RCC 7860 (cell line): ENCODE measurements at places on chromosomes 2 and 18.

DNA sequence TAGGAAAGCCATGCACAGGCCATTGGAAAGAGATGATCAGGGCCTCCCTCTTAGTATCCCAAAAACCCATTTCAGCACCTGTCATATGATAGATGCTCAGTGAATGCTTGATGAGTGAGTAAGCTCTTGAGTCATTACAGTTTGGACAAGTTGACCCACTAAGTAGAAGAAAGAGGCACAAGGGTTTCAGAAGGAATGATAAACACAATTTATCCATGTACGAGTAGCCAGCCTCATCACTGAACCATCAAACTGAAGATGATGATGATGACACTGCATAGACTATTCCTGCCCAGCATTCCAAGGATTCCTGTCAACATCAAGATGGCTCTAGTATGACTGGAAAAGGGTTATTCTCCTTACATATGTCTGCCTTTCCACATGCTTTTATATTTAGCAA is 596.0 kb downstream of the BCL11A start:
- DNase-seq = no peak

GRCh38 chr2:194332799-194333490 is 1324.1 kb upstream of the SLC39A10 start:
- no peak for DNase-seq

GRCh38 chr2:24022975-24023575 is 13.2 kb downstream of the MFSD2B start:
- DNase-seq = no peak

DNA sequence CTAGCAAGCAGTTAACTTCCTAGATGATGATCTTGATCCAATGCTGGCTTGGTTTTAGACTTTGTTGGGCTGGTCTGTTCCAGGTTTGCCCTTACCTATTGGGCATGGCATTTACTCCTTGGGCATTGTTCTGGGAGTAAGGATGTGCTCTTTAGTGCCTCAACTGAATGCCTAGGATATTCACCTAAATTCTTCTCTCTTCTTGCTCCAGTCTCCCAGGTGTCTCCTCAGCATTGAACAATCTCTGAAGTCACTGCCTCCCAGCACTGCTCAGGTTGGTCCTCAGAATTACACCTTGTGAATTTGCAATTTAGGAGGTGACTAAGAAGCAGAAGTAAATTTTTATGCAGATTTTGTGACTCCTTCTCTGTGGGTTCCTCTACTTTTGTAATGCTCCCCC is 307.7 kb upstream of the COL3A1 start:
- DNase-seq = no peak

GRCh38 chr18:1528964-1529509 is 624.4 kb downstream of the ADCYAP1 start:
- no peak for DNase-seq

DNA sequence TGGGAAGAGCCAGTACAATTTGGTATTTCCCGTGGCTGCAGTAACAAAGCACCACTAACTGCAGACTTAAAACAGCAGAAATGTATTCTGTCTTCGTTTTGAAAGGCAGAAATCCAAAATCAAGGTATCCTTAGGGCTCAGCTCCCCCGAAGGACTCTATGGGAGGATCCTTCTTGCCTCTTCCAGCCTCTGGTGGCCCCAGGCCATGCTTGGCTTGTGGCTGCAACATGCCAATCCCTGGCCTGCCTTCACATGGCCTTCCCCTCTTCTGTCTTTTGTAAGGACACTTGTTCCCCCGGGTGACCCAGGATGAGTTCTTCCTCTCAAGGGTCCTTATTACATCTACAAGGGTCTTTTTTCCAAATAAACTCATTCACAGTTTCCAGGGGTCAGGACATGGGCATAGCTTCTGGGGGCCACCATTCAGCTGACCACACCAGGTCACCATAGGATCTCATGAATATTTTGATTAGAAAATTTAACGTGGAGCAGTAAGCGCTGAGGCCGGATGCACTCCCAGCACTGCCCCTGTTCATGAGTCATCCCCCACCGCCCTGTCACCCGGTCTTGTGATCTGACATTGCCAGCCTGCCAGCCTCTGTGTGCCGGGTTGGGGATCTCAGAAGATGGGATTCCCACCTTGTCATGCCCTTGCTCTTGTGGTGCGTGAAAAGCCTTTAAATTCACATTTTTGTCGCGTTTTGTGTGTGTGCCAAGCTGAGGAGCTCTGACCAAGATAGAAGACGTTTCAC is 61.2 kb upstream of the B3GNT7 start:
- peak; percentile 61 for DNase-seq

DNA sequence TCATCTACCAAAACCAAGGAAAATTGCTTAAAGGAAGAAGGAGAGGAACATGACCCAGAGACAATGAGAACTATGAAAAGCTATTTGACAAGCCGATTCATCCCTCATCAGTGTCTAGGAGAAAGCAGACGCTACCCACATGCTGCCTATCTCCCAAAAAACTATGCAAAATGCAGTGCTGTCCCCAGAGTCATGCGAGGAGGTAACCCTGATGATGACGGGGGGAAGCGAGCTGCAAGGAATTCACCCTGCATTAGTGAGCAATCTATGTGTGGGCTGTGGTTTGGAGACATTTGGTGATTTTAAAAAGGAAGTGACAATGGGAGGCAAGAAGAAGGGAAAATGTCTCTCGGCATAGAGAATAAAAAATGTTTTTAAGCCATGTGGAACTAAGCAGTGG is 472.7 kb downstream of the CMPK2 start:
- DNase-seq = no peak

- no peak for DNase-seq
These were observed 84.6 kb upstream of the RANBP2 start for GRCh38 chr2:108634576-108635160.

DNA sequence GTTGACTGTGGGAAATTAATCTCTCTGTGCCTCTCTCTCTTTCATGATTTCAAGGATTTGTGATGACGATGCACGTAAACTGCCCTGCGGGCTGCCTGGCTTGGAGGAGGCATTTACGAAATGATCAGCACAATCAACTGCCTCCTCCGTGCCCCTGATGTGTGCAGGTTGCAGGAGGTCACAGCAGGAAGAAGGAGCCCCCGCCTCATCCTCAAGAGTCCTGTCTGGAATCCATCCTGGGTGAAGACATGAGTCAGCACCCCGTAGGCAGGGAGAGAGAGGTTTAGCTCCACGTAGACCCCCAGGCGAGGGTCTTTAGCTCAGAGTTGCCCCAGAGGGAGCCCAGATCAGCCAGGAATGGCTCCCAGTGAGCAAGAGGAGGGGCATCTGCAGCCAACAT is 17.1 kb upstream of the TEX51 start:
- no peak for DNase-seq

- DNase-seq = no peak
These were observed 9.8 kb downstream of the EN1 start for GRCh38 chr2:118837621-118838020.

GRCh38 chr2:112001942-112002341 is 53.1 kb upstream of the TMEM87B start:
- no peak for DNase-seq

DNA sequence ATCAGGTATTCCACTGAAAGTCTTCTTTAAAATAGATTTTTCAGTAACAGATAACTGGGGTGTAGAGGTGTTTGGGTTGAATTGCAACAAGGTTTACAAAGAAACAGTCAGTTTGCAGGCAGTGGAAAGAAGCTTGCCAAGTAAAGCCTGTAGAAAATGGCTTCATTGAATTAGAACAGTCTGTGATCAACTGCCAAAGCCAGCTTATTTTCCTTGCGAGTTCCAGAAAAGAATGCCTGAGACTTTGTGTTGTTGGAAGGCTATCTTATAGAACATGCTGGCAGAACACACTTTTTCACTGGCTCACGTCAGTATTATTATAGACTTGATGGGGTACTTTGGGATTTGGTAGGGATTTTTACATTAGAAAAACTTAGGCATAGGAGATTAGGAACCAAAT is 601.0 kb downstream of the XIRP2 start:
- no peak for DNase-seq

GRCh38 chr2:124254621-124255020 is 229.5 kb downstream of the CNTNAP5 start:
- DNase-seq = no peak

GRCh38 chr2:20691076-20691734 is 24.3 kb downstream of the GDF7 start:
- DNase-seq = no peak

GRCh38 chr2:214497489-214497888 is 86.6 kb downstream of the VWC2L start:
- no peak for DNase-seq

GRCh38 chr18:9910661-9911060 is 3.2 kb upstream of the VAPA start:
- DNase-seq = no peak
